Activated effector memory CD4-positive, alpha-beta T cell treated with anti-CD3 and anti-CD28 coated beads, Interleukin-2, amount 50 U/mL, for 16 hours (primary cell): ENCODE measurements at places on chromosomes 2 and 18.

GRCh38 chr2:191933307-191934105, 86.6 kb upstream of the CAVIN2 start:
- no peak for DNase-seq

DNA sequence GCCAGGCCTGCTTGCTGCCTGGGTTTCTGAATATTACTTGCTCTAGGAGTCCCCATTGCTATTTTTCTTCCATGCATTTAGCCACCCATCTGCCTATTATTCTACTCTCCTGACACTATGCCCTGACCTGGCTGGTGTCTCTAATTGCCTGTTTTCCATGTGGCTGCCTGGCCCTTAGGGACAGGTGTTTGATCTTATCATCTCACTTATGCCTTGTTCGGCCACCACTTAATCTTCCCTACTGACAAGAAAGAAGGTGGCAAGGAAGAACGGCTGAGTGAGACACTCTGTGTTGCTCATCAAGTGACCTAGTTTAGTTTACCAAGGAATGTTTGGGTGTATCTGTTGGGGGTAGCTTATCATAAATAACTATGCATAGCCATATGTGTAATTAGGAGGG, 50.4 kb upstream of the RAPH1 start:
- DNase-seq = no peak

- DNase-seq = peak; percentile 69
Observed at GRCh38 chr2:85851253-85852151, 37.3 kb downstream of the ST3GAL5 start.

DNA sequence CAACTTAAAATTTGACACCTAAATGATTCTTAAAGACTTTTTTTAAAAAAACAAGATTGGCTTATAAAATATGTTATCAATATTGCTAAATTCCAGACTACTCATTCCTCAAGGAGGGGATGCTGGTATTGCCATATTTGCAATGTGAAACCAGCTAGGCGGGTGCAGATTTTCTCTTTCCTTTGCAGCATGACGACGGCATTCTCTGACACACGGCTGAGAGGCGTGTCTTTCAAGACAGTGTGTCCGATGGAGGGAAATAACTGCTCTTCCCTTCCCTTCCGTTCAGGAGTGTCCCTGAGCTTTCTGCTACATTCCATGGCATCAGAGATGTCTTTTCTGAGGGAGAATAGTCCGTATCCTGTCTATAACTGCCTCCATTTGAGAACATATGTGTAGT, 38.2 kb upstream of the CNGA3 start:
- no peak for DNase-seq

DNA sequence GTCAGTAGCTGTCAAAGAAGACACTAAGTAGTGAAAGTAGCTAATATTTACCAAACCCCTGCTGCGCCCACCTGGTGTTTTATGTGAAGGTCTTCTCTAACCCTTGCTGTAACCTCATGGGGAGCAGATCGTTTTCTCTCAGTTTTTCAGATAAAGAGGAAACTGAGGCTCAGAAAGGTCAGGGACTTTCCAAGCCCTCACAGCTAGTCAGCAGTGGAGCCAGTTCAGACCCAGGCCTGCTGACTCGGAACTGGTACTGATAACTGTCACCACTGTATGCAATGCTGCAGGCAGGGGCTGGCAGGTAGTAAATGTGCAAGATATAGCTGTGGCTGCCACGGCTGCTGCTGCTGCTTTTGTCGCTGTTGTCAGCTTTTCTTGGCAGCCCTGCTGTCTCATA, 69.1 kb downstream of the LRRFIP1 start:
- DNase-seq = peak; percentile 81

- no peak for DNase-seq
Observed at GRCh38 chr2:71679491-71679890, 226.1 kb downstream of the DYSF start.

GRCh38 chr18:59870623-59871130, 29.1 kb upstream of the PMAIP1 start:
- no peak for DNase-seq

DNA sequence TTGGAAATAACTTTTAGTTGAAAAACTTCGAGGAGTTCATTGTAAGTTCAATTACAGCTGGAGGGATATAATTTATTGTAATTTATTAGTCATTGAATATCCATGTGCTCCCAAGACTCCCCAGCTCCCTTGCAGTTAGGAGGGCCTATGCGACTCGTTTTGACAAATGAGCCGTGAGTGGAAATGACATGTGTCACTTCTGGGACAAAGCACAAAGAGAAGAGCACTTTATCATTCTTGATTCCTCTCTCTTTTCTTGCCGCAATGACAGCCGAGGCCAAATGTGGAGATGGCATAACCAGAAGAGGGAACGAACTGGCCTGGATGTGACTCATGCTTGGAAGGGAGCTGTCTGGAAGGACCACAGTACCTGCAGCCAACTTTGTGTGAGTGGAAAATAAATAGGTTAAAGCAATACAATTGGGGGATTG, 44.2 kb upstream of the ITSN2 start:
- DNase-seq = no peak
